ENCODE measurements at places on chromosomes 2 and 18. TPM values are rescaled to one million over a fixed set of nuclear protein-coding genes. Genes with fewer than 3 reads are reported as not detected.

DNA sequence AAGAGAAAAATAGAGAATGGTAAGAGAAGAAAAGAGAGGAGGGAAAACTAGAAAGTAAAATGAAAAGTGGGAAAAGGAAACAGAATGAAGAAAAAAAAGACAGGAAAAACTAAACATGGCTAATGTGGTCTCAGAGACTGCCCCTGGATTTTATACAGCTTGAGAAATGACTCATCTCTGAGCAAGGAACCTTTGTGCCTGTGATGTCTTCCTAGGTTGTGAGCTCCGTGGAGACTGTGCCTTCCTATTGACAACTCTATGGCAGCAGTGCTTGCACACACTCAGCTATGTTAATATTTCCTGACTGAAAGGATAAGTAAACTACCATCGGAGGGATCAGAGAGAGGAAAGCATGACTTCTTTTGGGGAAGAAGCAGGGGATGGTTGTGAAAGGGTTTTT is 203.8 kb downstream of the RDH14 start:
- no peaks in the 10 kb centered on the region for H3K36me3 ChIP-seq
- H3K4me3 ChIP-seq, result no peak overlapping the region
- no peaks in the 10 kb centered on the region for H3K4me1 ChIP-seq
- H3K27me3 ChIP-seq, result peaks cover 5% of the 10 kb centered on the region
- DNase-seq, result no peak

DNA sequence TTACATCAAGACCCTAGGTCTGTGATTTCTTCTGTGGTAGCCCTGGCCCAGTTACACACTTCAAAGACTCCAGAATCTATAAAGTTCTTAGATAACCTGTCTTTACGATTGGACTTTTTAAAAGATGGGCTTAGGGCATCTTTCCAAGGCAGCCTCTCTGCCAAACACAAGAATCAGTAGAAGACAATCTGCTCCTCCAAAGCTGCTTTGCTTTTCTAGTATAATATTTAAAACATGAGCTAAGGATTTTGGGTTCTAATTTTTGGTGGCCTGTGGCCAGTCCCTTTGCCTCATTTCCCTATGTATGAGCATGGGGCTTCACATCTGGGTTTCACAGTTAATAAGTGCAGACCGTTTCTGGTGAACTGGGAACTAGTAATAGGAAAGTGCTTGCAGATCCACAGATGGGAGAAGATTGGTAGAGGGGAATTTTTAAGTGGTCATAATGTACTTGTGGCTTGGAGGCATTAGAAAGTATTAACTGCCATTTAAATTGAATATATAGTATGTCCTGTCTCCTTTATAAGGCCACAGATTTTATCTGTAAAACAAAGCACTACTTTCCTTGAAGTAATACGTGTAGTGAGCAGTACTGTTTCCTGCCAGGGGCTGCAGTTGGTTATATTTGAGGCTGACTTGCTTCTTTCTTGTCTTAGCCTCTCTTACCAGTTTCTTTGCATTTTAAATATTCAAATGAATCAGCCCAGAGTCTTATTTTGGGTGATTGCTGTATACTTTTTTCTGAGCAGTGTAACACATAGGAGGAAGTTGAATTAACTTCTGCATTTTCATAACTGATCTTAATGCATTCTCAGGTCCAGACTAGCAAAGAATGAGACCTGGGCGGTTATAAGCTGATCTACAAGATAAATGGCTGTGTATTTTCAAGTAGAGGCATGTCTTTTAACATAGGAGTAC is 1.5 kb downstream of the ARPC2 start:
- peak overlapping the region; percentile 94 for H3K27ac ChIP-seq
- H3K36me3 ChIP-seq, result peaks cover 26% of the 10 kb centered on the region
- DNase-seq, result peak; percentile 58
- no peaks in the 10 kb centered on the region for H3K27me3 ChIP-seq

DCC gene
- 0.34 TPM for polyA plus RNA-seq

GRCh38 chr2:178101321-178102079 is 10.7 kb upstream of the RBM45 start:
- H3K4me3 ChIP-seq, result no peak overlapping the region
- H3K4me1 ChIP-seq, result no peaks in the 10 kb centered on the region
- no peaks in the 10 kb centered on the region for H3K36me3 ChIP-seq

GRCh38 chr2:10042301-10043161 is 819 bp upstream of the KLF11 start:
- H3K27me3 ChIP-seq, result no peaks in the 10 kb centered on the region
- no peak overlapping the region for H3K27ac ChIP-seq
- H3K4me1 ChIP-seq, result peaks cover 13% of the 10 kb centered on the region
- no peak for DNase-seq

COBLL1 gene
- 4.9 TPM for polyA plus RNA-seq

GRCh38 chr2:191696966-191697365 is 19.0 kb downstream of the NABP1 start:
- H3K27ac ChIP-seq, result no peak overlapping the region
- no peak overlapping the region for H3K4me3 ChIP-seq
- DNase-seq, result no peak
- no peaks in the 10 kb centered on the region for H3K27me3 ChIP-seq
- no peaks in the 10 kb centered on the region for H3K4me1 ChIP-seq
- no peaks in the 10 kb centered on the region for H3K36me3 ChIP-seq

DNA sequence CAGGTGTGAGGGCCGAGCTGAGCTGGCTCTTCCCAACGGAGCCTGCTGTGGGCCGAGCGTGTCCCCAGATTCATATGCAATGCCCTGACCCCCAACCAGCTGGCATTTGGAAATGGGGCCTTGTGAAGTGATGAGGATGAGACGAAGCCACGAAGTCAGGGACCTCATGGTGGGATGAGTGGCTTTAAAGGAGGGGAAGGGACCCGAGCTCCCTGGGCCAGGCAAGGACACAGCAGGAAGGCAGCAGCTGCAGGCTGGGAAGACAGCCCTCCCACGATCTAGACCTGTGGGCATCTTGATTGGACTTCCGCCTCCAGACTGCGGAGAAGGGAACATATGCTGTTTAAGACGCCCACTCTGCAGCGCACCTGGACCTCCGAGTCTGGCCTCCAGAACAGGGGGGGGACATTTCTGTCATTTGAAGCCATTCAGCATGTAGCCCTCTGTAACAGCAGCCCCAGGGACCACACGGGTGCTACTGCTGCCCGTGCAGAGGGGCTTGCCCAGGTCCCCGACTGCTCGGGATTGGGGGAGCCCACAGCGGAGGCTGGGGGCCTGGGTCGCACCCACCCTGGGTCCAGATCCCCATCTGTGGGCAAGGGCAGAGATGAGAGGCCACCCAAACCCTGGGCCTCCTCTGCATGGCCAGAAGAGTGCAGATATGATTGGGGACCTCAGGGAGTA is 27.2 kb downstream of the KIF1A start:
- H3K27ac ChIP-seq, result no peak overlapping the region
- H3K4me1 ChIP-seq, result no peaks in the 10 kb centered on the region
- H3K4me3 ChIP-seq, result no peak overlapping the region
- H3K27me3 ChIP-seq, result no peaks in the 10 kb centered on the region
- no peak for DNase-seq

DNA sequence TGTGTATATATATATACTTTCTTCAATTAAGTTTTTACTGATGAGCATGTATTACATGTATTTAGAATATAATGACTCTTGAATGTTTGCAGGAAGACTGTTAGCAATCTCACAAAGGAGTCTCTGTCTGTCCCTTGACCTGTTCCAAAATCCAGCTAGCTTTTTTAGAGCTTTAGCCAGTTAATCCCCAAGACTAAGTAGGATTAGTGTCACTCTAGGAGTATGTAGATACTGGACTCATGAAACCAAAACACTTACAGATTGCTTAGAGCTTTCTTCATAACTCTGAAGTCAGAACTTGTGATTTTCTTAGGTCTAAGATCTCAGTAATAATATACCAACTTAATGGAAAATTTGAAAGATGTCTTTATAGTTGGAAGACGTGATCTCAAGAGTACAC is 2.2 kb downstream of the UBXN4 start:
- peaks cover 8% of the 10 kb centered on the region for H3K4me1 ChIP-seq
- H3K36me3 ChIP-seq, result peaks cover 24% of the 10 kb centered on the region
- H3K27me3 ChIP-seq, result no peaks in the 10 kb centered on the region
- H3K27ac ChIP-seq, result peak overlapping the region; percentile 88
- DNase-seq, result no peak

DNA sequence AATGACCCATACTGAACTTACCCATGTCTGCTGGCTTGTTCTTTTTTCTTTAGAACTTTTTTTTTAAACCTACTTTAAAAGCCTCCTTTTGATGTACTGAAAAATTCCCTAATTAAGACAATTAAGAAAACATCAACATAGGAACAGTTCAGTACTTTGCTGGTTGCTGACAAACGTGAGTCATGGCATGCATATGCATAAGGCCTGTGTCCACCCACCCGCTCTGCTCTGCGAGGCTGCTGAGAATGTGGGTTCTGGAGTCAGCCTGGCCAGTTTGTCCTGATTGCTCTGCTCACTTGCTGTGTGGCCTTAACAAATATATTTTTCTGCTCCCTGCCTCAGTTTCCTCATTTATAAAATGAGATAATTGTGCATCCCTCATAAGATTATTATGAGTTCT is 27.3 kb downstream of the LAMA3 start:
- H3K36me3 ChIP-seq, result no peaks in the 10 kb centered on the region
- no peaks in the 10 kb centered on the region for H3K4me1 ChIP-seq
- H3K27me3 ChIP-seq, result no peaks in the 10 kb centered on the region

DNA sequence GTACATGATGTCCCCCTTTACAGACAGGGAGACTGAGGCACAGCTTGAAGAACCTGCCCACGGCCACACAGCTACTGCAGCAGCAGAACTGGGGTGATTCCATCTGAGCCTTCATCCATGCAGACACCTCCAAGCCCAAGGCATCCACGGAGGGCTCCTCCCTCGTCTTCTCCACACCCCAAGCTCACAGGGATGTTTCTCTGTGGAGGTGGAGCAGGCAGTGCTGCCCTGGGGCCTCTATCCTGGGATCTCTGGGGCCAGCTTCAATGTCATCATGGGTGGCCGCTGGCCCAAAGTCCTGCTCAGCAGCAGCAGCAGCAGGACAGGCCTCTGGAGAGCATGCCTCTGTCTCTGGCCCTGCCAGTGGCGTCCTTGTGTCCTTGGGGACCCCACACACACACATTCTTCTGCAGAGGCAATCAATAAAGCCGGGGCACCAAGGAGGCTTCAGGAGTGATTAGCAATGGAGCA is 31.2 kb downstream of the ADI1 start:
- peak; percentile 28 for DNase-seq
- H3K27ac ChIP-seq, result no peak overlapping the region
- no peaks in the 10 kb centered on the region for H3K36me3 ChIP-seq
- no peak overlapping the region for H3K4me3 ChIP-seq

GRCh38 chr2:98664323-98664722 is 55.9 kb downstream of the UNC50 start:
- no peaks in the 10 kb centered on the region for H3K36me3 ChIP-seq
- no peak overlapping the region for H3K4me3 ChIP-seq
- no peaks in the 10 kb centered on the region for H3K27me3 ChIP-seq
- no peak overlapping the region for H3K27ac ChIP-seq
- DNase-seq, result no peak
- no peaks in the 10 kb centered on the region for H3K4me1 ChIP-seq

GRCh38 chr18:59232309-59233016 is 12.5 kb downstream of the GRP start:
- H3K27me3 ChIP-seq, result no peaks in the 10 kb centered on the region
- peak overlapping the region; percentile 47 for H3K27ac ChIP-seq
- H3K4me1 ChIP-seq, result peaks cover 43% of the 10 kb centered on the region

PIK3C3 gene
- polyA plus RNA-seq, result 38.7 TPM

- H3K36me3 ChIP-seq, result no peaks in the 10 kb centered on the region
- H3K27ac ChIP-seq, result no peak overlapping the region
- DNase-seq, result no peak
Measured at GRCh38 chr2:226461981-226462380, 337.6 kb downstream of the IRS1 start.

DNA sequence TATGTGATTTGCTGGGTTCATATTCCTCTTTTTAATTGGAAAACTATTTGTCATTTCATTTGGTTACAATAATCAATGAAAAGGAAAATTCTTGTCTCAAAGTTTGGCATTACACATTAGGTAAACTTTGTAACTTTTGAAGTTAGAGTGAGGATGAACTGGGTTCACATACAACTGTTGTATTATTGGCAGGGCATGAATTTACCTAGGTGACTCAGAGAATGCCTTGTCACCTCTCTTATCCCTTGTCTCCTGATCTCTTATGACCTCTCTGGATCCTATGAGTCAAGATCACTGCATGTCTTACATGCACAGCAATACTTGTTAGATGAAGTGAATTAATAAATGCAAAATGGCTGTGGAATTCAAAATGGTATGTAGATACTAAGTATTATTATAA is 563.4 kb upstream of the GCFC2 start:
- H3K4me3 ChIP-seq, result no peak overlapping the region
- no peaks in the 10 kb centered on the region for H3K36me3 ChIP-seq
- no peak overlapping the region for H3K27ac ChIP-seq

MAP3K19 gene
- polyA plus RNA-seq, result not detected

GRCh38 chr18:3468833-3469232 is 18.9 kb downstream of the TGIF1 start:
- no peak overlapping the region for H3K27ac ChIP-seq
- no peaks in the 10 kb centered on the region for H3K27me3 ChIP-seq
- no peaks in the 10 kb centered on the region for H3K36me3 ChIP-seq
- H3K4me3 ChIP-seq, result no peak overlapping the region

TPRKB gene
- 32.1 TPM for polyA plus RNA-seq

- DNase-seq, result no peak
- H3K27ac ChIP-seq, result no peak overlapping the region
- H3K4me3 ChIP-seq, result no peak overlapping the region
- peaks cover 7% of the 10 kb centered on the region for H3K4me1 ChIP-seq
- no peaks in the 10 kb centered on the region for H3K36me3 ChIP-seq
- H3K27me3 ChIP-seq, result no peaks in the 10 kb centered on the region
Measured at GRCh38 chr2:183837157-183837556, 712.9 kb downstream of the NUP35 start.

DNA sequence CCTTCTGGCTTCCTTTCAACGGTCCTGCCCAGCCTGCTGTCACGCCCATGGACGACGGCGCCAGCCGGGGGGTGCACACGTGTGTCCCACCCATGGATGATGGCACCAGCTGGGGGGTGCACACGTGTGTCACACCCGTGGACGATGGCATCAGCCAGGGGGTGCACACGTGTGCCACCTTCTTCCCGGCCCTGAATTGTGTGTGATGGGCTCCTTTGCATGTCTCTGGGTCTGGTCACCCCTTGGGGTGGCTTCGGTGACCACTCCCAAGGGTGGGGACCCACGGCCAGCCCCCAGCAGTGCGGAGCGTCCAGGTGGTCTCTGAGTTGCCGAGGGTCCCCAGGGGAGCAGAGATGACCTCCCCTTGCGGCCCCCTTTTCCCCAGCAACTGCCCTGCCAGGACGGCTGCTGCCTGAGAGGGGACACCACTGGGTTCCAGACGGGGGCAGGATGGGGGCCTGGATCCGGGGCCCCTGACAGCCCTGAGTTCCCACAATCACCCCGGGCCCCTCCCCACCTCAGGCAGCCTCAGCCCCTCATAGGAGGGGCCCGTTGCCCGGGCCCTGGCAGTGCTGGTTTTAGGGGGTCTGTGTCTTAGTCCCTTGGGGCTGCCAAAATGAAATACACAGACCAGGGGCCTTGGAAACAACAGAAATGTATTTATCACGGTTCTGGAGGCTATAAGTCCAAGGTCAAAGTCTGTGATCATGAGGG is 9.4 kb downstream of the NEU4 start:
- H3K27me3 ChIP-seq, result no peaks in the 10 kb centered on the region
- no peaks in the 10 kb centered on the region for H3K4me1 ChIP-seq
- DNase-seq, result no peak
- H3K27ac ChIP-seq, result no peak overlapping the region
